ENCODE measurements at places on chromosomes 11 and 22.

DNA sequence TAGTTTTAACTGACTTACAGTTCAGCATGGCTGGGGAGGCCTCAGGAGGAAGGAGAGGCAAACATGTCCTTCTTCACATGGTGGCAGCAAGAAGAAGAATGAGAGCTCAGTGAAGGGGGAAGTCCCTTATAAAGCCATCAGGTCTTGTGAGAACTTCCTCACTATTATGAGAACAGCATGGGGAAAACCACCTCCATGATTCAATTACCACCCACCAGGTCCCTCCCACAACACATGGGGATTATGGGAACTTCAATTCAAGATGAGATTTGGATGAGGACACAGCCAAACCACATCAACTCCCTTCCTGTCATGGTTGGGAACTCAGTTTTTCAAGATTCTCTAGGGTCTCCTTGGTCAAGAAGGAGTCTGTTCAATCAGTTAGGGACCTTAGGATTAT, 432.9 kb upstream of the CNTN5 start:
- no peak for DNase-seq

DNA sequence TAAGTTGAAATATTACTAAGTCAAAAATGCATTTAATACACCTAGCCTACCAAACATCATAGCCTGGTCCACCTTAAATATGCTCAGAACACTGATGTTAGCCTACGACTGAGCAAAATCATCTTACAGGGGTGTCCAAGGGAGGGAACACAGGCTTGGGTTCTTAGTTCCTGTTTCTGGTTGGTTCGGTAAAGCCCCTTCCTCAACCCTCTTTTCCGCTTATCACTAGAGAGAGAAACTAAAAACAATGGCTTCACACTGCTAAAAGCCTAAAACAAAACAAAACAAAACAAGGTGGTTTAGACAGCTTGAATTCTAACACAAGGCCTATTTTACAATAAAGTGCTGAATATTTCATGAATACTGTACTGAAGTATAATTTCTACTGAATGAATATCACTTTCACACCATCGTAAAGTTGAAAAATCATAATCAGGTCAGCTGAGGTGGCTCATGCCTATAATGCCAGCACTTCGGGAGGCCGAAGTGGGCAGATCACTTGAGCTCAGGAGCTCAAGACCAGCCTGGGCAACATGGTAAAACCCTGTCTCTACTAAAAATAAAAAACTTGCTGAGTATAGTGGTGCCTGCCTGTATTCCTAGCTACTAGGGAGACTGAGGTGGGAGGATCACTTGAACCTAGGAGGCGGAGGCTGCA, 118.0 kb downstream of the SIK3 start:
- DNase-seq = no peak

- no peak for DNase-seq
Observed at GRCh38 chr11:115338476-115338875, 165.7 kb downstream of the CADM1 start.

- DNase-seq = no peak
Observed at GRCh38 chr11:118662401-118663271, 16.8 kb downstream of the TREH start.

GRCh38 chr11:29629286-29629685, 387.5 kb downstream of the KCNA4 start:
- no peak for DNase-seq

DNA sequence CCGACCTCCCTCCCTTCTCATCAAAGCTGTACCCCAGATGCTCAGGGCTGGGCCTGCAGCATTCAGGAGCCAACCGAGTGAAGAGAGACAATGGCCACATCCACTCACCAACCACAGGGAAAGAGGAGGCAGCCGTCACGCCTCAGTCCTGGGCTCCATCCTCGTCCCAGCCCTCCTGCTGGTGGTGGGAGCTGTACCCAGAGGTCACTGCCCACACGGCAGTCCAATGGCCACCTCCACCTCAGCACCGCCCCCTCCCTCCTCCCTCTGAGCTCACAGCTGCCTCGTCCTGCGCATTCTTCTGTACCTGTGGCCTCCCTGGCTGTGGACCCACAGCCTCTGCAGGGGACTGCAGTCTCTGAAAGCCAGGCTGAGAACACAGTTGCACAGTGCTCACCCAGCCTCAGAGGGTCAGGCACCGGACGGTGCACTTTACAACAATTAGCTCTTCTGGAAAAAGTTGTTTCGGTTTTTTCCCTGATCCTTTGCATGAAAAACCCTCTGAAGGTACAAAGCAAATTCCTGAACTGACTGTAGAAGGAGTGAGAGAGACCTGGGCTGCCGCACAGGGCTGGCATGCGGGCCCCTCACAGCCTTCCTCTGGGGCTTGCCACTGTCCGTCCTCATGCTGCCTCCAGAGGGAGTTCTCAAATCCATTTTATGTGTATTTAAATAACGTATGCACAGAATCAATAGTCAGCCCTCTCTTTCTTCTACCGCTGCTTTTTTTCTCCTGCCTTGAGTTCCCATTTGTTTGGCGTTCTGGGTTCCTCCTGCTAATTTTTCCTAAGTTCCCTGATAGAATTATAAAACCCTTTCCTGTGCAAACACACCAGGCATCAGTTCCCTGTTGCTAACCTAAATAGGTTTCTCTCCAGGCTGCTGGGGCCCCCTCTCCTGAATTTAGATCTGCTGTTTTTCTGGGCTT, 52.7 kb downstream of the PHF21B start:
- DNase-seq = no peak

- DNase-seq = no peak
Observed at GRCh38 chr11:57566005-57566904, 1.2 kb downstream of the UBE2L6 start.

GRCh38 chr11:132876239-132876638, 656.1 kb downstream of the OPCML start:
- no peak for DNase-seq

DNA sequence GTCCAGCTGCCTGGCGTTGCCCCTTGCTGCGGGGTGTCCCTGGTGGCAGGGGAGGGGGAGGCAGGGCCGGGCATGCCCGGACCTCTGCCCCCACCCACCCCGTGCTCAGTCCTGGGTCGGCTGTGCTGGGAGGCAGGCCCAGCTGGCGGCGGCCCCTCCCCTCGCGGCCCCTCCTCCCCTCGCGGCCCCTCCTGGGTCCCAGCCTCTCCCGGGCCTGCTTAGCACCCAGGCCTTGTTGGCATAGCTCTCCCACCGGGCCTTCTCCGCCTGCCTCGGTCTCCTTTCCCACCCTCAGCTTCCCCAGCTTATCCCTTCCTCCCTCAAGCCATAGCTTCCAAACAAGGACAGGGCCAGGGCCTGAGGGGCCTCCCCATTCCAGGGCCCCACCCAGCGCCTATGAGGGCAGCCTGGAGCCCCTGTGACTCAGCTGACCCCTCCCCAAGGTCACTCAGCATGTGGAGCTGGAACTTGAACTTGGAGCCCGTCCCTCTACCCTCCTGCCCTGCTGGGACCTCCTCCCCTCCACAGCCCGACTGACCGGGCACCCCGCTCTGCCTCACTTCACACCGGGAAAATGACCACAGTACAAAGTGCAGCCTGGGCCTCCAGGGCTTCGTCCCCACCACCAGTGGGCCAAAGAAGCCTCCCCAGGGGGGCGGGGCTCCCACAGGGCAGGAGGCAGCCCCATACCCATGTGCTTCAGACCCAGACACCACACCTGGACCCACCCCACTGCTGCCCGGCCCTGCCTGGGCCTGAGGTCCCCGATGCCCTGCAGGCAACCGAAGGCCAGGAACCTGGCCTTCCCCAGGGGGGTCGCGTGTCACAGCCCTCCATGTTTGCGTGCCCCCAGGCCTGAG, 1.2 kb downstream of the EPS8L2 start:
- DNase-seq = no peak

DNA sequence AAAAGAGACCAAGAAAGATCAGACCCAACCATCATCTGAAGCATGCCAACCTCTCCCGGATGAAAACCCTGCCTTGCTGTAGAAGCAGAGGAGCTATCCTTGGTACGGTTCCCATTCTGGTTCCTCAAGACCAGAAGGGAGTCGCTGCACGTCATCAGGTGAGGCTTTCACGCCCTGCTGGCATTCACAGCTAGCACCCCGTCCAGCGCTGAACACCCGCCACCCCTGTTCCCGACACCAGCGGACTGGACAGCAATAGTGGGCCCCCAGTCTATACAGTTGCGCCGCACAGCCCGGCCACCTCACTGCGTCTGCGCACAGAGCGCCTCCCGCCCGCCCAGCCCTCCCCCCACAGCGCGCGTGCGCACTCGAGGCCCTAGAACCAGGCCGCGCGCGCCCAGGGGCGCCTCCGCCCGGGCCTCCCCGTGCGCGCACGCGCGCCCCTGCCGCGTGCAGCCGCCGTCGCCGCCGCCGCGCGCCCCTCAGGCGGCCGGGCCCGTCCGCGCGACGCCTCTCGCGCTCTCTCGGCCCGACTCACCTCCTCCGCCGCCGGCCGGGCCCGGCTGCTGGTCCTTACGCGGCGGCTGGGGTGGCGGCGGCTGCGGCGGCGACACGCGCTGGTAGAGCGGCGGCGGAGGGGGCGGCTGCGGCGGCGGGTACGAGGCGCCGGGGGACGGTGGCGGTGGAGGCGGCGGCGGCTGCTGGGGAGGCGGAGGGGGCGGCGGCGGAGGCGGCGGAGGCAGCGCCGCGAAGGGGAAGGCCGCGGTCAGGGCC, 706 bp downstream of the SF1 start:
- peak; percentile 73 for DNase-seq

DNA sequence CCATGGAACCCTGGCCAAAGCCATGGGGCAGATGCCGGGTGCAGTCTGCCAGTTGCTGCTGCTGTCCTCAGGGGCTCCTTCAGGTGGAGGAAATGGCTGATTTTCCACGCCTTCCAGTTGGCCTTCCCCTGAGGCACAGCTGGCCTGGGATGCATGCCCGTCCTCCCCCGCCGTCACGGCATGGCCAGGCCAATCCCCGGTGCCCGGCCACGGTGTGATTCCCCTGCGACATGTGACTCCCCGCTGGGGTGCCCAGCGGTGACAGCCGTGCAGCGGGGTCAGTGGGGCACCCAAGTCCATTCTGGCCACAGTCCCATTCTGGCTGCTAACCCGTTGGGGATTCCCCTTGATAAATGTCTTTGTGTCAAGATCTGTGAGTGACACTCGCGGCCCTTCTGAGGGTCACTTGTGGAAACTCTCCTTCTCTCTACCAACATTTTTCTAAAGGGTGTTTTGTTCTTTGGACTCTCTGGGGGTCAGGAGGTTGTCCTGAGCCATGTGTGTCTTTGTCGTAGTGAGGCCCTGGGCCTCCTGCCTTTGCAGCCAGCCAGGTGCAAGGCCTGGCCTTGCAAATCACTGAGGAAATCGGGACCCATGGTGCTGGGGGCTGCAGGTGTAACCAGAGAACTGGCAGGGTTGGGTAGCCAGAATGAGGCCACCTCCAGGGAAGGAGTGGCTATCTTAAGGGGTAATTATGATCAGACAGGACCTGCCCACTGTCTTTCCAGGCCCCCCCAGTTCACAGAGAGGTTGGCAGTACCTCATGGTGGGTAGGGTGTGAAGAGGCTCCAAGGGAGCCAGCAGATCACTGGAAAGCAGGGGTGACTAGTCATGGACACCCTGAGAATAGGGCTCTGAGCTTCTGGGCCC, 37.1 kb downstream of the KCNQ1OT1 start:
- no peak for DNase-seq

GRCh38 chr22:30327864-30328345, 1.2 kb upstream of the TBC1D10A start:
- no peak for DNase-seq

DNA sequence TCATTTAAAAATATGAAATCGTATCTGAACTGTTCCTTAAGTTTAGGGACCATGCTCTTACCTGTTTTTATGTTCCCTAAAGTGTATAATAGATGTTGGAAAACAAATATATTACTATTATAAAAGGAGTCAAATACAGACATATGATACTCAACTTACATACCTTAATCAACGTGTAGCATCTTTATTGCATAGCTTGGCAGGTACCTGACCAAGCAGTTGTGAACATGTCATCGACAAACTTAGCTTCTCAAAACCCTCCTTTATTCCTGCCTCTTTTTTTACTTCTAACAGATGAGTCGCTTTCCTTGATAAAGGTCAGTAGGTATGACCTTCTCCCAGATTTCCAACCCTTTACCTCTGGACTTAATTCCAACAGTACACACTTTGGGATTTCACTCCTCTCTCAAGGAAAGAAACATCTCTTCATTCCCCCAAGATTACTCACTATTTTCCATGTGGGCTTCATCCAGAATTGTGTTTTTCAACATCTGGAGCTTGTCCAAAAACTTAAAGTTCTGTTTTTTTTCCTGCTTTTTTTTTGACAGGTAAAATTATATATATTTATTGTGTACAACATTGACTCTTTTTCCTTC, 11.9 kb downstream of the HIPK3 start:
- no peak for DNase-seq

DNA sequence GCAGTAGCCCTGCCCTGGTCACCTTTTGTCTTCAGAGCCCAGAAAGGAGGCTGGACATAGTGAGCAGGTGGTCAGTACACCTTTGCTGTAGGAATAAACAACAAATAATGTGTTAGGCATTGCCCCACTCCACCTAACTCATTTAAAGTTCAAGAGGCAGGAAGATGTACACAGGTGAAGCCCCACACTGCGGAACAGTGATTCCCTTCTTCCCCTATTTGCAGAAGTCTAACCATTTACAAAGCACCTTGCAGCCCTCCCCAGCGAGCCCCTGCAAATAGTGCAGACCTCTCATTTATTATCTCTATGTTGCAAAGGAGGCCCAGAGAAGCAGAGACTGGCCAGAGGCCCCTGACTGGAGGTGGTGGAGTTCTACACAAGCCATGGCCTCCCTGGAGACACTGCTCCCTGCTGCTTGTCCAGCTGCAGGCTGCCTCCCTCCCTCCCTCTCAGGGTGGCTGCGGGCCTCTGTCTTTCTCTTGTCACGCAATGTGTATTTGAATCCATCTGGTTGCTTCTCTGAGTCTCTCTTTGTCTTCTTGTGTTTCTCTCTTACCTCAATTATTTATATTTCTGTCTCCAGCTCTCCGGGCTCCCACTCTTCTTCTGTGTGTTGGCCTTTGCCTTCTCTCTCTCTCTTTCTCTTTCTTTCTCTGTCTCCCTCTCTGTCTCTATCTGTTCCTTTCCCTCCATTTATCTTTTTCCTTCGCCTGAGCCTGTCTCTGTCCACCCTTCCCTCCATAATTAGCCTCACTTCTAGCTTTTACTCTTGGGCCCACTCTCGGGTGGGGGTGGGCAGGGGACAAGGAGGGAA, 59.1 kb upstream of the PRDM11 start:
- no peak for DNase-seq

GRCh38 chr11:76759092-76759491, 24.1 kb upstream of the TSKU start:
- DNase-seq = no peak

GRCh38 chr11:20360650-20361049, 2.9 kb upstream of the HTATIP2 start:
- no peak for DNase-seq

DNA sequence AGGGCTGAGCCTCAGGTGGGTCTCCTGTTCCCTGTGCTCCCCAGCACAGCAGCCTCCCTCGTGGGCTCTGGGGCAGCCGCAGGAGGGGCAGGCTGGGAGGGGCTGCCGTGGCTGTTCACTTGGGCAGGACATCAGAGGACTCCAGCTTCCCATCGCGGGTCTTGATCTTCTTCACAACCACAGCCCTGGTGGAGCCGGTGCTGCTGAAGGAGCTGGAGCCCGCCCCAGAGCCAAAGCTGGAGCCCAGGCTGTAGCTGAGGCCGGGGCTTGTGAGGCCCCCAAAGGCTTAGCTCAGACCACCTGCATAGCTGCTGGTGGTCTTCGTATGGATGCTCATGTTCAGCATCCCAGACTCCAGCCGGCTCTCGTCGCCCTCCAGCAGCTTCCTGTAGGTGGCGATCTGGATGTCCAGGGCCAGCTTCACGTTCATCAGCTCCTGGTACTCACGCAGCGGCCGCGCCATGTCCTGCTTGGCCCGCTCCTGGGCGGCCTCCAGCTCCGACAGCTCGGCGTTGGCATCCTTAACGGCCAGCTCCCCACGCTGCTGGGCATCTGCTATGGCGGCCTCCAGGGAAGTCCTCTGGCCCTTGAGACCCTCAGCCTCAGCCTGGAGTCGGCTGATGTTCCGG, 126.1 kb downstream of the NECTIN1 start:
- DNase-seq = no peak

GRCh38 chr11:72430741-72431570, 3.4 kb downstream of the CLPB start:
- no peak for DNase-seq
